Fibroblast of skin of scalp (primary cell): ENCODE measurements at places on chromosomes 16 and 17.

DNA sequence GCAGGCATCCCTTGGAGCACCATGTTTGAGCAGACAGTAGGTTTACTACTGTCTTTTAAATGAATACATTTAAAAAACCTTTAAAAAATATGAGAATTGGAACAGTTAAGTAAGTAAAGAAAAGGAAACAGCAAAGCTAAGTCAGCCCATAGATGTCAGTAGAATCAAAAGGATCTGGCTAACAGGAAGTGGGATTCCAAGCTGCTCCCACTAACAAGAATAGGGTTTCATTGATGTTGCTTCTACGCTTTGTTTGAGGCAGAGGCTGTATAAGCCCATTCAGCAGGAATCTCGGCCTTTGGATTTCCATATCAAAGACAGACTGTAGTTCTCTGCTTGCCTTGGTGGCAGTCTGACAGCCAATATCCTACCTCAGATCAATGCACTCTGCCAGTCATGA, 122.9 kb upstream of the ELAC2 start:
- DNase-seq: peak; percentile 45

GRCh38 chr16:85253084-85253941, 141.0 kb upstream of the CIBAR2 start:
- peak; percentile 41 for DNase-seq

- DNase-seq: no peak
These were observed 27.6 kb downstream of the MXRA7 start for GRCh38 chr17:76683011-76683755.

- DNase-seq: no peak
These were observed 8.8 kb upstream of the SALL1 start for GRCh38 chr16:51159865-51160264.

- DNase-seq: no peak
These were observed 4.1 kb downstream of the FOXJ1 start for GRCh38 chr17:76137001-76137350.

DNA sequence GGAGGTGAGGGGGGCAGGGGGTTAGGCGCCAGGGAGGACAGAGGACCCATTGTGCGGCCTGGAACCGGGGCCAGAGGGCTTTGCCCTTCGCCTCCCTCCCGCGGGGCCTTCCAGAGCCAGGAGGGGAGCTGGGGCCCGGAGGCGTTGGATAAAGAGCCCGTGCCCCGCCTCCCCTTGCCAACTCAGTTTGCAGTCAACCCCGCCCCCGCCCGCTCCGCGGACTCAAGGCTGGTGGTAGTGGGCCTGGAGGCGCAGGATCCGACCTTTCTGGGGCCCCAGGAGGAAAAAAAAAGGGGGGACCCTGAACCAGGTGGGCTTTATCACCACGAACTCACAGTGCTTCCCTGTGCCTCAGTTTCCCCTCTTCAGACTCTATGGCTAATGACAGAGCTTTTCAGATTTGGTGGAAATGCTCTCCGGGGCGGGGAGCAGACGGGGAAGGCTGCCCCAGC, 2.0 kb upstream of the SPHK1 start:
- peak; percentile 70 for DNase-seq

DNA sequence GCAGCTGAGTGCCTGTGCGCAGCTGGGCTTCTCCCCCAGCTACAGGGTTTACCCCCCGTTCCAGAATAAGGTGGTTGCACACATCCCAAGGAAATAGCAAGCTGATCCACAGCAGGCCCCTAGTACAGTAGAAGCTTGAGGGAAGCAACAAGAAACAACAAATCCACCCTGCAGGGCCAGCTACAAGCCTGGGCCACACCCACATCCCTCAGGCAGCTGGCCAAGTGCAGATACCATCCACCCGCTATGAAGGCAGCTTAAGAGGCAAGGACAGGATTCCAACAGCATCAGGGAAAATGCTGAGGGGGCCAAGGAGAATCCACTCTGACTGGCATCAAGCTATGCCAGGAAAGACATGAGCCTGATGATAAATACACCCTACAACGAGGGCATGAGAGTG, 66.9 kb upstream of the RCVRN start:
- peak; percentile 76 for DNase-seq

- no peak for DNase-seq
These were observed 45.1 kb downstream of the RGS9 start for GRCh38 chr17:65182233-65182632.

DNA sequence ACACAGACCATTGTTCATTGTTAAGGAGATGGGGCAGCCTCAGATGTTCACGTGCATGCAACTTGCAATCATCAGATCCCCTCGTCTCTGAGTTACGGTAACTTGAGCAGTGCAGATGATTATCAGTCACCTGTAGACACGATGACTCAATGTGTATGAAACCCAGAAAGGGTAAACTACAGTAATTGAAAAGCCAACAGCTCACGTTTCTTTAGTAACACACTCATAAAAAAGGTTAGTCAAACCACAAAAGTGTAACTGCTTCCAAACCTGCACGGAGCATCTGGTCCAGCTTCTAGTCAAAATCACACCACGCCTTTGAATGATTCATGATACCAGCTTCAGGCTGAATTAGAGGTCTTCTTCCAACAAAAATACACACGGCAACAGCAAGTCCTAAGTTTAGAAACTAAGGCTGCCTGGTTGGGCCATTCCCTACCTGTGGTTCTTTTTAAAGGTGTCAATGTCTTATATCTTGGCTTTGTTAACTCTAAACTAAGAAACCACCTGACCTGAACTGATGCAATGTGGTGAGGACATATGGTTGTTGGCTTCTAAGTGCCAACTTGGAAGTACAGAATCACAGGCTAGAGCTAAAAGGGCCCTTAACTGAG, 32.3 kb downstream of the GRB7 start:
- no peak for DNase-seq

- peak; percentile 39 for DNase-seq
These were observed 2.9 kb downstream of the KRT39 start for GRCh38 chr17:40963838-40964237.

DNA sequence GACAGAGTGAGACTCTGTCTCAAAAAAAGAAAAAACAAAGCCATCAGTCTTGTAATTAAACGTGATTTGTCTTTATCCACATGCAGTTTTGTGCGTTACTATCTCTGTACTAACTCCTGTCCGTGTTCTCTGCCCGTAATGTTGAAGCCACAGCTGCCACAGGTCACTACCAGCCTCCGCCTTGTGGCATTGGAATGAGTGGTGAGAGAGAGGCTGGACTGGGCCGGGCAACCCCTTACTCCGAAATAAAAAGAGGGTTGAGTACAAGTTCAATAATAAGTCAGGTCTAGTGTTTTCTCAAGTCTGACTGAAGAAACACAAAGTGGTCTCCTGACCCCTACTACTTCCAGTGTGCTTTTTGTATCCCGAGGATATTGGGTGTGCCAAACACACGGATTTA, 5.4 kb downstream of the DNAJA3 start:
- DNase-seq: no peak

GRCh38 chr16:73840728-73841127, 455.9 kb upstream of the PSMD7 start:
- no peak for DNase-seq

DNA sequence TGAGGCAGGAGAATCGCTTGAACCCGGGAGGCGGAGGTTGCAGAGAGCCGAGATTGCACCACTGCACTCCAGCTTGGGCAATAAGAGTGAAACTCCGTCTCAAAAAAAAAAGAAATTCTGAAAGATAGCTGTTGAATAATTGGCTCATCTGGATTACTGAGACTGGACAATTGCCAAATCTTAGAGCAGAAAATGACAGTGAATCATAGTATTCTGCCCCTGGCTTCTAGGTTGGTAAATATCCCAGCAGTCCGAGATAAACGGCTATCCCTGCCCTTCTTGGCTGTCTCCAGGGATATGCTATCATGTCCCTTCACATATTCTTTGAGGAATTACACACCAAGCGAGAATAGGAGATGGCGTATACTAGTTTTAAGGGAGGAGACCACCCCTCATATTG, 35.5 kb upstream of the METTL16 start:
- peak; percentile 27 for DNase-seq

- DNase-seq: no peak
These were observed 2.3 kb downstream of the RBFOX1 start for GRCh38 chr16:7334801-7335560.

GRCh38 chr16:68492543-68493411, 44.5 kb upstream of the SMPD3 start:
- no peak for DNase-seq

DNA sequence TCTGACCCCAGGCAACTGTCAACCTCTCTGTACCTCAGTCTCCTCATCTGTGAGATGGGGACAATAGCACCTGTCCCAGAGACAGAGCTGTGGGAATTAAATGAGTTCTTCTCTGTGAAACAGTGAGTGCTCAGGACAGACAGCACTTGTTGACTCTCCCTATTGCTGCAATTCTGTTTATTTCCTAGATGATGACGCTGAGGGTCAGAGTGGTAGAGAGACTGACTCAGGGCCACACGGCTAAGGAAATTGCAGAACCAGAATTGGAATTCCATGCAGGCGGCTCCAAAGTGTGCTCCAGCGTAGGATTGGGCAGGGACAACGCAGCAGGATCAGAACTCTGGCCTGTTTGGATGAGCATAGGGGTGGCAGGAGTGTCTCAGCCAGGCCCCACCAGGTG, 302.2 kb downstream of the C16orf95 start:
- no peak for DNase-seq

DNA sequence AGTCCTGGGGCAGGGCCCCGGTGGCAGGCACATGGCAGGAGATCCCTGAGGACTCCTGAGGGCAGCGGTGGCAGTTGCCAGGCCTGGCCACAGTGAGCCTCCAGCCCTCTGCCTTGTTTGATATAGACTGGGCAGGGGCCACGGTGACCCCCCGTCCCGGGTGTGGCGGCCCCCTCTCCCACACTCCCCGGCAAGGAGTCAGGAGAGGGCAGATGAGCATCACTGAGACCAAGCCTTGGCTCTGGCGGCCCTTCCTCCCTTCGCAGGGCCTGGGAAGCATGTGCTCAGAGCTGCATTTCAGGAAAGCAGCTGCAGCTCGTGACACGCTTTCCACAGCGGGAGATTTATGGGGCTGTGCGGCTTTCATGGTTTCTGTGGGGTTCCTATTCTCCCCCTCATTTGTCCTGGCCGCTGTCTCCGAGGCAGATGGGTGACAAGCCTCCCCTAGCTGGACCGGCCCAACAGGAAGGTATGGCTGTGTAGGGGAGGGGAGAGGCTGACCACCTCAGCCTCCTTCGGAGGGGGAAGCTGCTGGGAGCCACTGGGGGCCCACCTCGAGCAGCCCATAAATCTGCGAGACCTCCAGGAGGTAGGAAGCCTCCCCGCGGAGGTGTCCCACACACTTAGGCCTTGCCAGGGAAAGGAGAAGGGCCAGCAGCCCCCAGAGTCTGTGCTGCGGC, 211.4 kb downstream of the NTN1 start:
- no peak for DNase-seq
